Vein endothelial cell (primary cell): ENCODE measurements at places on chromosomes 7 and 10. TPM values are rescaled to one million over a fixed set of nuclear protein-coding genes. Genes with fewer than 3 reads are reported as not detected.

PNLIPRP1 gene
- not detected in 2 replicates for total RNA-seq

GRM3 gene
- not detected in 2 replicates for total RNA-seq

IDI2 gene
- not detected in 2 replicates for total RNA-seq

ZP3 gene
- 4.2 and 6.5 TPM in 2 replicates for total RNA-seq

FAM25C gene
- not detected in 2 replicates for total RNA-seq

VSIR gene
- total RNA-seq, result 12.7 and 16.0 TPM in 2 replicates

STEAP4 gene
- total RNA-seq, result not detected in 2 replicates

NKX1-2 gene
- total RNA-seq, result not detected in 2 replicates

KIF20B gene
- total RNA-seq, result 8.8 and 15.0 TPM in 2 replicates

FAM20C gene
- 6.5 and 8.4 TPM in 2 replicates for total RNA-seq

MEOX2 gene
- total RNA-seq, result 18.6 and 35.8 TPM in 2 replicates

LIPF gene
- not detected in 2 replicates for total RNA-seq

FAM237B gene
- total RNA-seq, result not detected in 2 replicates

ANKRD61 gene
- not detected in 2 replicates for total RNA-seq

SOSTDC1 gene
- not detected in 2 replicates for total RNA-seq

GIMAP1 gene
- 13.8 and 14.4 TPM in 2 replicates for total RNA-seq

EPHB6 gene
- 1.4 and 2.0 TPM in 2 replicates for total RNA-seq

ANXA8 gene
- total RNA-seq, result not detected in 2 replicates

OR9A2 gene
- 0.33 TPM in 1 of 2 replicates, not detected in the other for total RNA-seq

VWDE gene
- not detected in 2 replicates for total RNA-seq

SLC29A3 gene
- total RNA-seq, result 3.3 and 3.4 TPM in 2 replicates

FLNC gene
- 182 and 242 TPM in 2 replicates for total RNA-seq

OSBPL3 gene
- total RNA-seq, result 31.0 and 34.6 TPM in 2 replicates

PRRT4 gene
- not detected in 2 replicates for total RNA-seq

COL28A1 gene
- not detected in 2 replicates for total RNA-seq

FMC1 gene
- total RNA-seq, result 5.6 and 6.5 TPM in 2 replicates

PRF1 gene
- not detected in 2 replicates for total RNA-seq

ANKIB1 gene
- 35.9 and 49.3 TPM in 2 replicates for total RNA-seq

MEST gene
- 7.2 and 11.4 TPM in 2 replicates for total RNA-seq

RASSF4 gene
- total RNA-seq, result 7.5 and 10.8 TPM in 2 replicates

GPC2 gene
- total RNA-seq, result 5.3 and 6.5 TPM in 2 replicates

TCAF2 gene
- 17.3 and 22.7 TPM in 2 replicates for total RNA-seq

ENTPD1 gene
- 40.5 and 41.2 TPM in 2 replicates for total RNA-seq

SRGN gene
- 765 and 785 TPM in 2 replicates for total RNA-seq

NPSR1 gene
- not detected in 2 replicates for total RNA-seq

MYOZ1 gene
- total RNA-seq, result not detected in 2 replicates

HECW1 gene
- not detected in 2 replicates for total RNA-seq

VIPR2 gene
- total RNA-seq, result not detected in 2 replicates

MUC3A gene
- total RNA-seq, result under 0.01 TPM in 1 of 2 replicates, not detected in the other

LRRC4 gene
- 2.3 and 2.9 TPM in 2 replicates for total RNA-seq

ERVW-1 gene
- total RNA-seq, result not detected in 2 replicates

GPR37 gene
- total RNA-seq, result 0.76 and 4.2 TPM in 2 replicates

ANKRD2 gene
- 0.65 and 1.1 TPM in 2 replicates for total RNA-seq

AS3MT gene
- total RNA-seq, result 0.10 and 0.98 TPM in 2 replicates
